Activated CD4-positive, alpha-beta T cell treated with anti-CD3 and anti-CD28 coated beads, Interleukin-2, amount 10 ng/mL, durations not matched to agents 24 days and 14 days (primary cell): ENCODE measurements at places on chromosomes 12 and 14. TPM values are rescaled to one million over a fixed set of nuclear protein-coding genes. Genes with fewer than 3 reads are reported as not detected.

GRCh38 chr14:92890830-92891588 lies 31.9 kb upstream of the CHGA start:
- H3K4me3 ChIP-seq: no peak overlapping the region
- no peak for DNase-seq
- H3K27me3 ChIP-seq: peaks cover 4% of the 10 kb centered on the region
- no peak overlapping the region for H3K27ac ChIP-seq
- no peaks in the 10 kb centered on the region for H3K36me3 ChIP-seq

The KHNYN gene
- total RNA-seq: 63.0 and 65.4 TPM in 2 replicates

The AKAP3 gene
- total RNA-seq: 0.42 and 1.1 TPM in 2 replicates

The STAB2 gene
- total RNA-seq: not detected in 2 replicates

DNA sequence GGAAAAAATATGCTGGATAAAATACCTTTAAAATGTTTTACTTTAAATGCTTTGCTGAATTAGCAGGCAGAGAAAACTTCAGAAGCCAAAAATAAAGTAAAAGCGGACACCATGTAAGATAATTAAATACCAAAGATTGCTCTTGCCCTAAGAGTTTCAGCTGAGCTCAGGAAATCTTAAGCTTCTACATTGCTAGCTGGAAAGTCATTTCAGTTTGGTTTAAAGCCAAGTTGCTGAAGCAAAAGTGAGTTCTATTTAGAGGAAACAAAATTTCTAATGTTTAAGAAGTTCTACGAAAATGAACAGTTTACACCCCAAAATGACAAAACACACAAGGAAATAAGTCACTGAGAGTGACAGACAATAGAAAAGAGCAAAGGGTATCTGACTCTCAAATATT lies 310.0 kb downstream of the ADAMTS20 start:
- H3K27ac ChIP-seq: no peak overlapping the region
- H3K4me3 ChIP-seq: no peak overlapping the region
- H3K4me1 ChIP-seq: no peaks in the 10 kb centered on the region
- H3K27me3 ChIP-seq: no peaks in the 10 kb centered on the region
- DNase-seq: no peak

DNA sequence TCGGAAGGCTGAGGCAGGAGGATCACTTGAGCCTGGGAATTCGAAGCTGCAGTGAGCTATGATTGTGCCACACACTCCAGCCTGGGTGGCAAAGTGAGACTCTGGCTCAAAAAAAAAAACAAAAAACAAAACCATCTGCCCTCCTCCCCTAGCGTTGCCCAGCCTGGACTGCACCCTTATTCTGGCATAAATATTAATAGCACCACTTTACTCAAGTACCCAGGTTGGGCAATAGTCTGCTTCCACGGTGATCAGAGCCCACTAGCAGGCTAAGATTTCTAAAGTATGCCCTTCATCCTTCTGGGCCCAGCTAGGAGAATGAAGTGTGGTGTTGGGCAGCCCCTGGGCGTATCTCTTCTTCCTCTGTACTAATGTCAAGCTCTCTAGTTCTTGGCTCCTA lies 33.3 kb downstream of the KCTD10 start:
- no peaks in the 10 kb centered on the region for H3K27me3 ChIP-seq
- no peak overlapping the region for H3K4me3 ChIP-seq
- no peaks in the 10 kb centered on the region for H3K36me3 ChIP-seq
- no peak for DNase-seq

The CAMKK2 gene
- total RNA-seq: 37.4 and 38.2 TPM in 2 replicates

DNA sequence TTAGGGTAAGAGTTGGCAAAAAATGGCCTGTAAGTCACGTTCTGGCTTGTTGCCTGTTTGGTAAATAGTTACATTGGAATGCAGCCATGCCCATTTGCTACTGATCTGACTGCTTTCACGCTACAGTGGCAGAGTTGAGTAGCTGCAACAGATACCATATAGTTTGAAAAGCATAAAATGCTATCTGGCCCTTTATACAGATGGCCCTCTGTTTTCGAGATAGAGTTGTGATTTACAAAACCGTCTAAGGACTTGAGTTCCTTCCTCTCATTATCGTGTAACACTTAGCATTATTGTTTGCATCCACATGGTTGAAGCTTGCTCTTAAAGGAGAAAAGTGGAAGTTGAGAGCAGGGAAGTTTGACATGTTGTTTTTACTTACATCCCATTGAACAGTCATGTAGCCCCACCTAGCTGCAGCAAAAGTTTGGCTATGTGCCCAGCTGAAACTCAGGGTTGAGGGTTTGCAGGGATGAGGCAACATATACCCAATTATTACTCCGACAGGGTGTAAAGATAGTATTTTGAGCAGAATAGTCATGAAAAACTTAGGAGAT lies 11.3 kb upstream of the SCFD1 start:
- H3K27me3 ChIP-seq: no peaks in the 10 kb centered on the region
- peaks cover 29% of the 10 kb centered on the region for H3K36me3 ChIP-seq
- peaks cover 2% of the 10 kb centered on the region for H3K4me1 ChIP-seq
- H3K4me3 ChIP-seq: no peak overlapping the region
- DNase-seq: no peak

GRCh38 chr12:98752726-98753125 lies 107.6 kb downstream of the APAF1 start:
- H3K4me1 ChIP-seq: peaks cover 19% of the 10 kb centered on the region
- no peak for DNase-seq
- H3K27me3 ChIP-seq: peaks cover under 1% of the 10 kb centered on the region

DNA sequence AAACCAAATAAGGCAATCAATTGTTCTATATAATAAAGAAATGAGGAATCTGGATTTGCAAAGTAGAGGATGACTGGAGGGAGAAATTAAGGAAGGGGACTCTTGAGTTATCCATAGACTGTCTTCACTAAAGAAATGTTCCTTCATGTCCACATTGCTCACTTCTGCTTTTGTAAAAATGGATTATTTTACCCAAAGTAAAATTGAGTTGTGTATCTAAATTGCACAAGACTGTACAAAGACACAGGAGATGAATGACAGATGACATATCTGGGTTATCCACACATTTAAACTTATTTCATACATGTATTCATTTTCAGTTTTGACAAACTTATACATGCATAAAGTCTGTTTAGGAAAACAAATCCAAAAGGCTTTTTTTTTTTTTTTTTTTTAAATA lies 11.3 kb downstream of the ATP2B1 start:
- H3K4me1 ChIP-seq: peaks cover 10% of the 10 kb centered on the region
- H3K27me3 ChIP-seq: no peaks in the 10 kb centered on the region
- H3K27ac ChIP-seq: no peak overlapping the region

DNA sequence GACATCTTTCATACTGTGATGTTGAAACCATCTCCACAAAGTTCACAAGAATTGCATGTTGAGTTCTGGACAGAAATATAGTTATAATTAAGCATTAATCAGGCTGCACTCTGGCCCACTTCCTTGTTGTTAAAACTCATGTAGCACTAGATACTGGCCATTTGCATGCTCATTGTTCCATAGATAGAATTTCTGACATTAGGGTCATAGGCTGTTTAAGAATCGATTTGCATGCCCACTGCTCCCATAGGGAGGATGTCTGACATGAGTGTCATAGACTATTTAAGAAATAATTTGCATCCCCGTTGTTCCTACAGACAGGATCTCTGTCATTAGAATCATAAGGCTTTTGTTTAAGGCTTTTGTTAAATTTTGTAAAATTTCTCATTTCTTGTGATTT lies 50.2 kb downstream of the MYF5 start:
- no peak overlapping the region for H3K4me3 ChIP-seq
- H3K36me3 ChIP-seq: no peaks in the 10 kb centered on the region
- DNase-seq: no peak
- no peaks in the 10 kb centered on the region for H3K27me3 ChIP-seq
- H3K27ac ChIP-seq: no peak overlapping the region

GRCh38 chr12:127162307-127162706 lies 1104.7 kb upstream of the TMEM132C start:
- no peaks in the 10 kb centered on the region for H3K36me3 ChIP-seq
- DNase-seq: no peak
- no peak overlapping the region for H3K27ac ChIP-seq
- no peak overlapping the region for H3K4me3 ChIP-seq
- peaks cover 4% of the 10 kb centered on the region for H3K27me3 ChIP-seq

DNA sequence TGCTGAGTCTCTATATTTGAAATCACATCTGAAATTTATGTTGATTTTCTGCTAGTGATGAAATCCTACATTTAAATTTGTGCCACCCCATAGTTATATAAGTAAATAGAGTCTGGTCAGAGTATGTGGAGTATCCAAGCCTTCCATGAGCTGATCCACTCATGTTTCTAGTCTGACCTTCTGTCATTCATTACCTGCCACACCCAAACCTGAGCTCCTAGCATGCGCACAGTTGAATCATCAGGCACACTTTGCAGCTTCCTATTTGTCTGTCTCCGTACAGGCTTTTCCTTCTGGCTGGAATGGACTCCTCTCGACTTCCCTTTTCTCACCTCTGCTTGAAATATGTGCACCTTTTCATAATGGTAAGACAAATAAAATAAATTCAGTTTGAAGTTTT lies 45.3 kb upstream of the LRIG3 start:
- no peak for DNase-seq
- no peak overlapping the region for H3K4me3 ChIP-seq
- no peak overlapping the region for H3K27ac ChIP-seq
- H3K27me3 ChIP-seq: no peaks in the 10 kb centered on the region
- H3K4me1 ChIP-seq: no peaks in the 10 kb centered on the region

DNA sequence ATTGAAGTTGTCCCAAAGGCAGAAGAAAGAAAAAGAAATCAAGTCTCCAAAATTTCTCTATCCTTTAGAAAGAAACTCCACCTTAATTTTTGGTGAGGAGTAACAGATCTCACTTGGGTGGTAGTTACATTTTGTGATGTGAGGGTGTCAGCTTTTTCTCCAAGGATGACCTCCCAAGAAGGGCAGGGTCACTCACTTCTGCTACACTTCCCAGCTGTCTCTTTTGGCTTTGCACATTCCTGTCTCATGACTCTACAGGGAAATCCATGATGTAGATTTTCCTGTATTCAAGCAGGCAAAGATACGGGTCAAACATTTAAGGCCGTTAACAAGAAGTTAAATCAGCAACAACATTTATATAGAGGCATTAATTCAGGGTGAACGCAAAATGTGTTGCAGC lies 1016.4 kb downstream of the NRXN3 start:
- H3K36me3 ChIP-seq: no peaks in the 10 kb centered on the region
- DNase-seq: no peak
- no peak overlapping the region for H3K27ac ChIP-seq
- no peaks in the 10 kb centered on the region for H3K4me1 ChIP-seq
- no peaks in the 10 kb centered on the region for H3K27me3 ChIP-seq
- H3K4me3 ChIP-seq: no peak overlapping the region

The DBX2 gene
- not detected in 2 replicates for total RNA-seq

The CLECL1 gene
- total RNA-seq: 5.3 and 9.1 TPM in 2 replicates

The SUSD6 gene
- 73.4 and 78.9 TPM in 2 replicates for total RNA-seq

The KRT71 gene
- not detected in 2 replicates for total RNA-seq

The AICDA gene
- not detected in 2 replicates for total RNA-seq

- no peaks in the 10 kb centered on the region for H3K27me3 ChIP-seq
- no peak overlapping the region for H3K27ac ChIP-seq
- H3K36me3 ChIP-seq: no peaks in the 10 kb centered on the region
- no peak for DNase-seq
- H3K4me1 ChIP-seq: no peaks in the 10 kb centered on the region
These were observed 34.0 kb upstream of the ALG10 start for GRCh38 chr12:33988197-33988805.

DNA sequence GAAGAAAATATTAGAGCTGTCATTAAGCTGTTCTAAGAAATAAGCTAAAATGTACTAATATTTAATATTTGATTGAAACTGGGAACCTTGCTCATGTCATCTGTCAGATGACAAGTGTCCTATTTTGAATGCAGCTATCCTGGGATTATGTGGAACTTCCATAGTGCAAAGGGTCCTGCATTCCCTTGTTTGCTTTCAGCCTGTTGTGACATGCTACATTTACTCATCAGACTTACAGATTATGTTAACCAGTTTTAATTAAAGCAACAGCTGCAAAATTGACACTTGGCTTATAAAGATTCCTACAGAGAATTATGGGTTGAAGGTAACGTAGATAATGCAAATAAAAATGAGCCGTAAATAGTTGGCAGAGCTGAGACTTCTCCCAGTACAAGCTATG lies 458.4 kb upstream of the RGS6 start:
- H3K36me3 ChIP-seq: peaks cover 18% of the 10 kb centered on the region
- peaks cover 59% of the 10 kb centered on the region for H3K4me1 ChIP-seq
- no peaks in the 10 kb centered on the region for H3K27me3 ChIP-seq
- no peak overlapping the region for H3K4me3 ChIP-seq
- DNase-seq: peak; percentile 23

- peaks cover 25% of the 10 kb centered on the region for H3K36me3 ChIP-seq
- H3K27ac ChIP-seq: no peak overlapping the region
- H3K4me1 ChIP-seq: peaks cover 14% of the 10 kb centered on the region
These were observed 51.5 kb downstream of the EID3 start for GRCh38 chr12:104354868-104355570.

DNA sequence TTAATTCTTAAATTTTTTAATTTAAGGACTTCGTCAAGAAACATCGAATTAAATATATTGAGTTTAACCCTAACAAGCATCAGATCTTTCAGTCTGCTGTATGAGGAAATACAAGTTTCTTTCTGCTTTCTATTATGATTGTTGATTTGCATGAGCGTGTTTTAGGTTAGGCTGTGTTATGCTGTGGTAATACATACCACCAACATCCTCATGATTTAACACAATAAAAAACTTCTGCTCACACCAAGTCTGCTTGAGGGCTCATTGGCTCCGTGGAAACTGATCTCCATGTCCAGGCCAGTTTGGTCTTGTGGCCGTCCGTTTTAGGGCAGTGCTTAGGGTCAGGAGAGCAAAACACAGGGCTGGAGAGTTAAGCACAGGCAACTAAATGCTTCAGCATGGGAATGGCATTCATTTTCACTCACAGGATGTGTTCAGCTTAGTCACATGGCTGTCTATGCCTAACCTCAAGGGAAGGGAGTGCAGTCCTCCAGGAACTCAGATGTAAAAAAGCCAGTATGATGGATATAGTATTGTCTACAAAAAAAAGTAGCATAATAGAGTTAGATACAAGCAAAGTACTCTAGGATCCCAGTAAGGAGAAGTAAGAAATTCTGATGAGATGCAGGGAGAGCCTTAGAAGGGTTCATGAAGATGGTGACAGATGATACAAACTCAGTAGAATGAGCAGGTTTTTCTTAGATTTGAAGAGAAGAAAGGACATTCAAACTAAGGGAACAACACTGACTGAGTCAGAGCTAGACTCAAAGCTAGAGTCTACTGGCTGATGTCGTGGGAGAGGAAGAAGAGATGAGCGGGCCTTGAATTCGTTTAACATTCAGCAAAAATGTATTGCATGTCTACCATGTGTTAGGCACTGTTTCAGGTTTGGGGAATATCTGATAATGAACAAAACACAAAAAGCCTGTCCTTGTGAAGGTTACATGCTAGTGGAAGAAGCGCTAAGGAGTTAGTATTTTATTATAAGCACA lies 16.3 kb downstream of the MARK3 start:
- H3K27ac ChIP-seq: peak overlapping the region; percentile 77
- H3K4me1 ChIP-seq: peaks cover 42% of the 10 kb centered on the region
- peak overlapping the region; percentile 20 for H3K4me3 ChIP-seq
- DNase-seq: peak; percentile 70
- H3K36me3 ChIP-seq: peaks cover 2% of the 10 kb centered on the region
- H3K27me3 ChIP-seq: no peaks in the 10 kb centered on the region

GRCh38 chr12:89029961-89030360 lies 322.3 kb downstream of the DUSP6 start:
- no peak for DNase-seq
- no peak overlapping the region for H3K27ac ChIP-seq
- peaks cover 4% of the 10 kb centered on the region for H3K36me3 ChIP-seq
- no peak overlapping the region for H3K4me3 ChIP-seq
